ENCODE measurements at places on chromosomes 1 and 21.
A peak's percentile ranks its signal among the peaks of the same experiment; 100 is the strongest.

GRCh38 chr1:59814180-59814900 lies 409 bp upstream of the HOOK1 start:
- no peak for DNase-seq

GRCh38 chr1:165575468-165576099 lies 31.8 kb downstream of the LRRC52 start:
- DNase-seq: no peak

- peak; percentile 23 for DNase-seq
Observed at GRCh38 chr1:192877283-192877886, 68.5 kb downstream of the RGS2 start.

GRCh38 chr1:97925151-97925550 lies 4.3 kb upstream of the DPYD start:
- no peak for DNase-seq

DNA sequence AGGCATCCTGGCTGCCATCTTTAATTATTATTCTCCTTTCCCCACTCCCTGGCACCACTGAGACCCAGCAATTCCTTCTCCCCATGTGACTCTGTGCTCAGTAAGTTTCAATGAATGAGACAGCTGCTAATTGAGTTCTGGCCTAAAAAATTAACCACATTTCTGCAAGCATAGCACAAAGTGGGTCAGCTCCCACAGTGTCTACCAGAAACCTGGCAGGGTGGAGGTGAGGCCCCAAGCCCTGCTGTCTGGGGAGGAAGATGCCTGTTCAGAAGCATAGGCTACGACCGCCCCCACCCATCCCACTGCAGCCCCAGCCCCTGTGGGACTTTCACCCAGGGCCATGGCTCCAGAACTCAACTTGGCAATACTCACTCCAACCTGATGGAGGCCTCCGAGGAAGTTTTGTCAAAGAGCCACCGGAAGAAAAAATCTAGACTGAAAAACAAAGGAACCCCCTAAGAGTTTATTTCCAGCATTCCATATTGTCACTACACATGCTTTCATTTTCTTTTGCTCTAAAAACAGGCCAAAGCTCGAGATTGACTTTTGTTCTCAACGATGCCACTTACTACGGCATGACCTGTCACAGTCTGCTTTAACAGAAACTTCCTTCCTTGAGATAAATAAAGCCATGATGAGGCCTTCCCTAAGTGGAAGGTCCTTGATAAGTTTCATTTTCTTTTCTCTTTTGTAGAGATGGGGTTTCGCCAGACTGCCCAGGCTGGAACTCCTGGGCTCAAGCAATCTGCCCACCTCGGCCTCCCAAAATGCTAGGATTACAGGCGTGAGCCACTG lies 26.5 kb downstream of the TMEM63A start:
- no peak for DNase-seq

DNA sequence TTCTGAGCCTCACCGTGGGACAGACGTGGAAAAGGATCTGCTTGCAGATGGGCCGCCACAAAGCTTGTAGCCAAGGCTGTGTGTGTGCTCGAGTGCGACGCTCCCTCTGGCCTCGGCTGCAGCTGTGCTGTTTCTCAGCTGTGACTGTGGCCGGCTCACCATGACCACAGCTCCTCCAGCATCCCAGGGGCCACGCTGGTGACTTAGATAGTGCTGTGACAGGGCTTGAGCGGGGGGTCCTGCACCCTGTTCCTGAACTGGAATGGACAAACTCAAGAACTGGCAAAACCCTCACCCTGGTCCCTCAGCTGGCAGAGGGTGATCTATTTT lies 17.4 kb upstream of the ACTRT2 start:
- no peak for DNase-seq

- no peak for DNase-seq
Observed at GRCh38 chr1:145901312-145902021, 8.4 kb downstream of the ITGA10 start.

- DNase-seq: peak; percentile 34
Observed at GRCh38 chr1:33331444-33332356, 10.8 kb upstream of the A3GALT2 start.

DNA sequence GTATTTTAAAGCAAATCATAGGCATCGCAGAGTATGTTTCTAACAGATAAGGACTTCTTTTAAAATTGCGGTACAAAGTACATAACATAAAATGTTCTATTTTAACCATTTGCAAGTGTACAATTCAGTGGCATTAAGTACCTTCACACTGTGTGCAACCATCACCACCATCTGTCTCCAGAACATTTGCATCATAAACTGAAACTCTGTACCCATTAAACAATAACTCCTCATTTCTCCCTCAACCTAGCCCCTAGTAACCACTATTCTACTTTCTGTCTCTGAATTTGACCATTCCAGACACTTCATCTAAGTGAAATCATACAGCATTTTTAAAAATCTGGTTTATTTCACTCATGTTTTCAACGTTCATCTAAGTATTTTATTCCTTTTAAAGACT lies 16.6 kb upstream of the ATF3 start:
- no peak for DNase-seq

- DNase-seq: no peak
Observed at GRCh38 chr1:216740331-216740730, 17.1 kb upstream of the ESRRG start.

GRCh38 chr21:35485364-35485763 lies 436.3 kb upstream of the RUNX1 start:
- no peak for DNase-seq

GRCh38 chr1:5297180-5297885 lies 642.9 kb downstream of the AJAP1 start:
- no peak for DNase-seq

- DNase-seq: no peak
Observed at GRCh38 chr1:32339363-32339978, 3.4 kb upstream of the MARCKSL1 start.

DNA sequence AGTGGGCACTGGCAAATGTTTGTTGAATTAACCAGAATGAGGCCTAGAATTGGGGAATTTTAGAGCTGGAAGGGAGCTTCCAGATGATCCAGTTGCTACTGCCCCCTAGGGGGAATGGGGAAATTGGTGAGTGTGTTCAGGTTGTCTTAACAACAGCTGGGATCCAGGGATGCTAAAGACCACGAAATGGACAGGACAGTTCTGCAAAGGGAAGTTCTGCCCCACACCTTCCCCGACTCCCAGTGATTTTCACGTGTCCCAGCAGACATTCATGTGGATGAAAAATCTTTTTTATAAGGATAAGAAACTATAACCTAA lies 33.9 kb downstream of the TRIM62 start:
- peak; percentile 44 for DNase-seq

- no peak for DNase-seq
Observed at GRCh38 chr1:6963912-6964307, 178.7 kb downstream of the CAMTA1 start.

DNA sequence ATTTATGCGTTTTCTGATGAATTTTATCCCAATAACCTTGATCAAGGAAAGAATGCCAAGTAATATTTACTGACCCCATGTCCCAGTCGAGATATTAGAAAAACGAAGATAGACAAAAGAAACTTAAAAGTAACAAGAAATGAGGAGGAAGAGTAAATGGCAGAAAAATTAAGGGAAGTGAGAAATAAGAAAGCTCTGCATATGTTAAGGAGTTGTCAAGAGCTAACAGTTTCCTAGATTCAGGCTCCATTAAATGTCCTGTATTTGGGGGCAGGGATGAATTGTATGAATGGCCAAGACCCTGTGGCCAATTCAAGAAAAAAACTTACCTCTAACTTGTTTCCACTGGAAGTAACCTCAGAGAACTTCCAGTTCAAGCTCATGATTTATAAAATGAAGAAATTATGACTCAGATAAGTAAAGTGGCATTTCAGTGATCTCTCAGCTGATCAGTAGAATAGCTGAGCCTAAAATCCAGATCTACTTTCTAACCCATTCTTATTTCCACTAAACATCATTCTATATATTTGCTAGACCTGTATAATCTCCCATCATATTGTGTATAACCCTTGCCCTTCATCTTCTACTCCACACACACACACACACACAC lies 73.2 kb downstream of the ZC3H11B start:
- no peak for DNase-seq

- peak; percentile 49 for DNase-seq
Observed at GRCh38 chr1:160117709-160118183, 2.2 kb downstream of the ATP1A2 start.

DNA sequence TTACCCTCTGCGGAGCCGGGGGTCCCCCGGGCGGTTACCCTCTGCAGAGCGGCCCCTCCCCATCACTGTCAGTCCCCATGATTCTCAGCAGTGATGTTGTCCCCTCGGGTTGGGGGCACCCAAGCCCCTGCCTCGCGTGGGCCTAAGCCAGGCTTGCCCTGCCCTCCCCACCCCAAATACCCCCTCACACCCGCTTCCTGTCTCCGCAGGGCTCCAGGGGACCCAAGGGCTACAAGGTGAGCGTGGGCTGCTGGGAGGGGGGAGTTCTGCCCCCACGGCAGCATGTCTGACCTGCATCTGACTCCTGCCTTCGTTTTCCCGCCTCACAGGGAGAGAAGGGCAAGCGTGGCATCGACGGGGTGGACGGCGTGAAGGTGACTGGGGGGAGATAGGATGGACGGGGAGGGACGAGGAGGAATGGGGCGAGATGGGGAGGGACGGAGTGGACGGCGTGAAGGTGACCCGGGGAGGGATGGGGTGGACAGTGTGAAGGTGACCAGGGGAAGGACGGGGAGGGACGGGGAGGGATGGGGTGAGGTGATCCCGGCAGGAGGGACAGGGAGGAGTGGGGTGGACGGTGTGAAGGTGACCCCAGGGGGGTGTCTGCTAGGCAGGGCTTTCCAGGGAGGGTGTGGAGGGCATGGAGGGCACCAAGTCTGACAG lies 8.6 kb downstream of the COL6A1 start:
- no peak for DNase-seq

DNA sequence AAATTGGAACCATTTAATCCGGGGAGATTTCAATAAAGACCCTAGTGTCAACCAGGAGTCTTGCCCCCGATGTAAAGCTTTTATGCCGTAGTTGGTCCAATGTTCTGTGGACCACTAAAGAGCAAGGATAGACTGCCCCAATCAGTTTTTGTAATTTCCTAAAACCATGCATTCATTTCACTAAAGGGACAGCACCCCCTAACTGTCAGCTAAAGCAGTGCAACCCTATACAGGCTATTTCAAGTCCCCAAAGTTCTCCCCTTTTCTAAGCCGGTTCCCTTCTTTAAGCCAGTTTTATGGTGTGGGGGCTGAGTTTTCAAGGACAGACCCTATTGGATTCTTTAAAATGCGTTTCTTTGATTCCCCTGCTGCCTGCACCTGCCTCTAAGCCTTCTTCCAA lies 12.7 kb upstream of the PDPN start:
- no peak for DNase-seq

DNA sequence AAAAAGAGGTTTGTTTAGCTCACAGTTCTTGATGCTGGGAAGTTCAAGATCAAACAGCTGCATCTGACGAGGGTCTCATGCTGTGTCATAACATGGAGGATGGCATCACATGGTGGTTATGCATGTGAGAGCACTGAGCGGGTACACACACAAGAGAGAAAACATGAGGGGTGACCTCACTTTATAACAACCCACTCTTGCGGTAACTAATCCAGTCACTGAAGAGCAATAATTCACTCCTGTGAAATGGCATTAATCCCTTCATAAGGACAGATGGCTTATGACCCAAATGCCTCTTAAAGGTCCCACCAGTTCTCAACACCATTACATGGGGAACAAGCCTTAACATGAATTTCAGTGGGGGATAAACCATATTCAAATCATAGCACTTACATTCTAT lies 23.2 kb upstream of the CHIT1 start:
- DNase-seq: no peak

DNA sequence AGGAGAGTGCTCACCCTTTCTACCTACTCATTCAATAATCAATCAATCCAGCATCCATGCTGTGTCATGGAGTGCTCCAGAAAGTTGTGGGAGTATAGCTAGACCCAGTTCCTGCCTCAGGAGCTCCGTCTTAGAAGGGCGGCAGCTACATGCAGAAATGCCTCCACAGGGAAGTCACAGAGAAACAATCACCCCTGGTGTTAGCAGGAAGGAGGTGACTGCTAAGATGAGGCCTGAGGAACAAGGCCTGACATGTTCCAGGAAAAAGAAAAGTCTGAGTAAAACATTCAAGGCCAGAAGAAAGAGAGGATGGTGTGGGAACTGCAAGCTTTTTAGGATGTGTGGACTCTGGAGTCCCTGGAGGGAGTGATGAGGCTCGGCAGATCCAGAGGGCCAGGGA lies 142.5 kb upstream of the MAGI3 start:
- DNase-seq: no peak

GRCh38 chr1:100364697-100365096 lies 12.4 kb downstream of the CDC14A start:
- no peak for DNase-seq

- peak; percentile 49 for DNase-seq
Observed at GRCh38 chr1:23960291-23961020, 828 bp downstream of the PNRC2 start.

GRCh38 chr1:148263128-148263905 lies 111.2 kb upstream of the NBPF11 start:
- DNase-seq: peak; percentile 47

DNA sequence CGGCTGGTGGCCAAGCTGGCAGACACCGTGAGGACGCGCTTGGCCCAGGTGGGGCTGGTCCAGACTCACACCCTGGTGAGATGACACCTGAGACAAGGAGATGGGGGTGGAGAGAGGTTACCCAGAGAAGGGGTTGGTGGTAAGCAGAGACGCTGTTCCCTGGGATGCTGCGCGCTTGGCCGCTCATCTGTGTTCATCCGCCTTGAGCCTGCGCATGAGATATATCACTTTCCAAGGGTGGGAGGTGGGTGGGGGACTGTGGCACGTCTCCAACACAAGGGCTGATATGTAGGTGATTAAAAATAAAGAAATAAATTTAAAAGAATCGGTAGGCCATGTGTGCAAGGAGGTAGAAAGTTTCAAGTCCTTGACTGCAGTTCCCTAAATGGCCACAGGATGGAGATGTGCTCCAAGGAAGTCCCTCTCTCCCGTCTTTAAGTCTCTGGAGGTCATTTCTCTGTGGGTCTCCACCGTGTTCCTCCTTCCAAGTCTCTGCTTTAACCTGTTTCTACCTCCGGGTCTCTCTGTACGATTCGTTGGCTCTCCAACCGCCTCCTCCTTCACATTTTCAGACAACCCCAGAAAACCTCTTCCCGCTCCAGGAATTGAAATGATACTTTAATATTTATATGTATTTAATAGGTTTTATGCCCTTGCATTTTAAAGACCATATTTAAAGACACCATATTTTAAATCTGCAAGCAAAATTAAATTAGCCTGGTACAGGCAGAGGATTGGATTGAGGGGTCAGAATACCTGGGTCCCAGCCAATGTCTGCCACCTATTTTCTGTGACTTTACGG lies 4.5 kb downstream of the TTC24 start:
- peak; percentile 82 for DNase-seq

GRCh38 chr1:203320591-203321272 lies 15.4 kb downstream of the BTG2 start:
- DNase-seq: peak; percentile 24

- peak; percentile 21 for DNase-seq
Observed at GRCh38 chr1:49333906-49334305, 557.2 kb upstream of the BEND5 start.

GRCh38 chr1:107536266-107536665 lies 395.4 kb downstream of the NTNG1 start:
- DNase-seq: no peak

Measured in AG10803 (cell line).